Hematopoietic multipotent progenitor cell treated with erythropoietin and hydrocortisone succinate and interleukin-3 and kit ligand, for 17 days (in vitro differentiated cells): ENCODE measurements at places on chromosomes 12 and 14.

GRCh38 chr12:22981711-22982110 lies 356.7 kb downstream of the ETNK1 start:
- no peak for DNase-seq

DNA sequence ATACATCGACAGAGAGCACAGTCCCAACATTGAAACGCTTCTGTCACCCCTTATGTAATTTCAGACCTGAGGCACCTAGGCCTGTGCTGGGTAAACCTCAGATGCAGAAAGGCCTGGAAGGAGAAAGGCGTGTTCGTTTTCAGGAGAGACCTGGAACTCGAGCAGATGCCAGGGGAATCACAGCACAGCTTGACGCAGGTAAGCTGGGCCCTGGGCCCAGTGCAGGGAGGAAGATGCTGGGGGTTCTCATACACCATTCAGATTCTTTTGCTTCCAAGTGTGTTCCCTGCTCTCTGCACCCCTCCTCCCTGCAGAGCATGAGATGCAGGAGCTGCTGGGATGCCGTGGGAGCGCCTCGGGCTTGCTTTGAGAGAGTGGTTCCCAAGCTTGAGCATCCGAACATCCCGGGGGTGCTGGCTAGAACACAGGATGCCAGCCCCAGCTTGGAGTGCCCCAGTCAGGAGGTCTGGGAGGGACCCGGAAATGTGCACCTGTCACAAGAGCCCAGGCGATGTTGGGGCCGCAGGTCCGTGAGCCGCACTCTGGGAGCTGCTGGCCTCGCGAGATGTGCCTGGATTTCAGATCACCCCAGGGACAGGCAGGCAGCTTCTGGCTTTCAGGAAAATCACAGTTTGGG lies 35.9 kb downstream of the FZD10 start:
- no peak for DNase-seq

- DNase-seq, result no peak
Observed at GRCh38 chr14:74135426-74135825, 50.7 kb downstream of the LIN52 start.

GRCh38 chr12:26870491-26871419 lies 37.8 kb upstream of the ITPR2 start:
- DNase-seq, result no peak

DNA sequence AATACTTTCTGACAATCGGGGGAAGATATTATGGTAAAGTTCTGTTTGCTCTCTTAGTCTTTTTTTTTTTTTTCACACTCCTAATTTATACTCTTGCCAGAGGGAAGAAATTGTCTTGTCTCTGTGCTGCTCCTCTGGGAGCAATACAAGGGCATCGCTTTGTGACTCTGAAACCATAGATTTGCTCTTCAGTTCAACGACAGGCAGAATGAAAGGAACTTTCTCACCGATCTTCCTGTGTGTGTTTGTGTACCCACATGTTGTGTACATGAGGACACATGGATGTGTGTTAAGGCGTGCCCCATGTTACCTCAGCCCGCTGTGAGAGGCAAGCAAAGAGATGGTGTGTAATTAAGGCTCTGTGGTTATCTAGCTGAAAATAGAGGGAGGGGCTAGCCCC lies 457.6 kb downstream of the EGLN3 start:
- no peak for DNase-seq

DNA sequence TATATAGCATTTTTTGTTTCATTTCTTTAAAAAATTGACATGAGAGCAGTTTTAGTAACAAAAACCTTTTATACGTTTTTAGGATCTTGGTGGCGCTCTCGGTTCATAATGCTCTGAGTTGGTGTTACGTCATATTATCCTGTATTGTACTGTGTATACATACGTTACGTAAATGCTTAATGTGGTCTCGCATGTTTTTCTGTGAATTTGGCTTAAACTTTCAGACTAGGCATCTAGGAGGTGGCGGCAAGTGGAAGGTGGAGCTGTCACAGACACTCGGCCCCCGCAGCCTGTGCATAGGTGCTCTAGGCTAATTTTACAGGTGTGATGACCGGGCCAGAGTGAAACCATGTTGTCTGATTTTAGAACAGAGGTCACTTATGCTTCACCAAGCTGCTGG lies 60.0 kb downstream of the PPP2R5C start:
- no peak for DNase-seq

DNA sequence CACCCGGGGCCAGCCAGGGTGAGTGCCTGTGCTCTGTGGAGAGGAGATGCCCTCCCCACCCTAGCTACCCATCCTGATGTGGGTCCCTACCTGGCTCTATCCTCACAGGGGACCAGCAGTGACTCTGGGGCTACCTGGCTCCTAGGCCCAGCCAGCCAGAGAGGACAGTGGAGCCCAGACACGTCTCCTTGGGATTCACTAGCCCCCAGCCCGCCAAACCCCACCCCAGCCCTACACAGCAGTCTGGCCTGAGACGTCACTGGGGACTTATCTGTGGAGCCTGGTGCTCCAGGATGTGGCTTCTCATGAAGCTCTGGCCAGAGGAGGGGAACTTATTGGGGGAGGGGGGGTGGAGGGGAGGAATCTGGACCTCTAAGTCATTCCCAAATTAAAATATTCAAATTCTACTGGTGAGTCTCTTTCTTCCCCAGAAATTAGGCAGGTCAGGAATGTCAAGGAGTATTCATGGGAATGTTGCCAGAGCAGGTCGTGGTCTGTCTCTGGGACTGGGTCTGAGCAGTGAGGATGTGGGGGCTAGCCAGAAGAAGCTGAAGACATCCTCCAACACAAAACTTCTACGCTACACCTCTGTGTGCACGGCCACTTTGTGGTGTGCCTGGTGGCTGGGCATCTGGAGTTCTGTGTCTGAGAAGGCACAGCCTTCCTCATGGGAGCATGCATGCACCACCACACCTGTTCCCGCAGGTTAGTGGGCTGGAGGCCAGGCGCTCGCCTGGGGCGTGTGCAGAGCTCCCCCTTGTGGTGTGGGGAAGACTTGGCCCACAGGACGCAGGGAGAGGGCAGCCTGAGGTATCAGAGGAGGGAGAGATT lies 2.7 kb downstream of the CMTM5 start:
- peak; percentile 77 for DNase-seq

DNA sequence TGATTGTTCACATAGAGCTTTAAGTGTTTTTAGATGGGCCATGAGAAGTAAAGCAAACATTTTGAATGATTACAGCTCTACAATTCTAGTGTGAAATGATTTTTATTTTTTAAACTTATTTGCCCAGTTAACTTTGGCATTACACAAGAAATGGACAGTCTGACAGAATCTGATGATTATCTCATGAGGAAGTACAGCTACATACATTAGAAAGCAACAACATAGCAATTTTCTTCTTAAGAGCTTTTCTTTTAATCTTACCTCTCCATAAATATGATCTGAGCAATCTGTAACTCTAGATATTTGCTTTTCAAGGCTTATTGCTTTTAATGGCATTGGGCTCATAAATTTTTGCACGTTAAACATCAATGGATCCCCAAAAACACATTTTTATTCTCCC lies 26.5 kb upstream of the PPP1R12A start:
- DNase-seq, result no peak

GRCh38 chr14:100138082-100138787 lies 21.2 kb downstream of the DEGS2 start:
- DNase-seq, result no peak

DNA sequence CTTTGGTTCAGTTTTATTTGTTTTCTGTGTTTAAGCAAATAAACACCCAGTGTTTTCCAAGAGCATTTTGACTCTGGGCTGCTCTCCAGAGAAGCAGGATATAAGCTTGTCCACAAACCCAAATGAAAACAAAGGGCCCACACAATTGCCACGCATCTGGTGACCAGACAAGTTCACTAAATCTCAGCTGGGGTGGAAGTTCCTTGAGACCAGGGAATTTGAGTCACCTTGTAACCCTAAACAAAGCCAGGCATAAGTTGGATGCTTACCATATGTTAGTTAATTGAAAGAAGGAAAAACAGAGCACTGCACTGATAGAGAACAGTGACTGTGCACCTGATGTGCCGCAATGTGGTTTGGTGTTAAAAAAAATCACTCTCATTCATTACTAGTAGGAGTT lies 1.6 kb upstream of the TXNRD1 start:
- no peak for DNase-seq

DNA sequence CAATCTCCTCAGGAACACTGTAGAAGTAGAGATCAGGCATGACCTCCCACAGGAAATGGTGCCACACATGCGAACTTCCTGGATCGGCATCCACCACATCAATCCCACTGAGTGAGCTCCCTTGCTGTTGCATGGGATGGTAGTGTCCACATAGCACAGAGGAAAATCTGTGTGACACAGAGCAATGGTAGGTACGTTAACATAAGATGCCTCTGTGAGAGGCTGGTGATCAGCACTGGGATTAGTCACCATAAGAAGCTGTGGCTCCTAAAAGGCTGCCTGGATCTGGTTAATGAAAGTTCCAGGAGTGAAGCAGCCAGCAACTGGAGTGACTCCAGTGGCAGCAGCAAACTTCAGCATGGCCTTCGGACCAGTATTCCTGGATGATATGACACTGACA lies 21.8 kb downstream of the WDHD1 start:
- no peak for DNase-seq

DNA sequence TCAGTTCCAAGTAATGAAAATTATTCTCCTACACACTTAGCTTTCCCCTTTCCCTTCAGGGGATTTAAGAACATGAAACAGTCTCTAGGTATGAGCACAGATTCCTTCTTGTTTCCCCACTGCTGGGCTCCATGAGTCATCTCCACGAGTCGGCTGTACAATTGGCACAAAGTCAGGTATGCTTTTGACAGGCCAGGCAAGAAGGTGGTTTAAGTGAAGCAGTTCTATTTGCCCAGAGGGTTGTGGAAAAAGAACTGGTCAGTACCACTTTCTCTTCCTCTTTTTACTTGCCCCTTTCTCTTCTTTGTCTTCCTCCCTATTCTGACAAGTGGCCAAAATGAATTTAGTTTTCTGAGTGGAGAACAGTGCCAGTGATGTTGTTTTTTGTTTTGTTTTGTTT lies 16.3 kb downstream of the DYNC1H1 start:
- DNase-seq, result no peak

- no peak for DNase-seq
Observed at GRCh38 chr14:82180139-82180538, 646.5 kb upstream of the SEL1L start.

DNA sequence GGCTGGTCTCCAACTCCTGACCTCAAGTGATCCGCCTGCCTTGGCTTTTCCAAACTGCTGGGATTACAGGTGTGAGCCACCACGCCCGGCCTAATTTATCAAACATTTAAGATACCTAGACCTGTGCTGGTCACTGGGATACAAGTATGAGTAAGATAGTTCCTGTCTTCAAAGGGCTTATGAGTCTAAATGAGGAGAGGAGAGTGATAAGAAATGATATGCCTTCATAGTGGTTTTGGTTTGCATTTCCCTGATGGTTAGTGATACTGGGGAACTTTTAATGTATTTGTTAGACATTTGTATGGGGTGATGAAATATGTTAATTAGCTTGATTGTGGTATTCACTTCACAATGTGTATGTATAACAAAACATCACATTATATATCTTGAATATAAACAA lies 21.2 kb downstream of the TMED10 start:
- no peak for DNase-seq

GRCh38 chr14:95830386-95830785 lies 46.2 kb upstream of the TUNAR start:
- no peak for DNase-seq

- DNase-seq, result no peak
Observed at GRCh38 chr14:22483863-22484593, 105.0 kb downstream of the DAD1 start.

DNA sequence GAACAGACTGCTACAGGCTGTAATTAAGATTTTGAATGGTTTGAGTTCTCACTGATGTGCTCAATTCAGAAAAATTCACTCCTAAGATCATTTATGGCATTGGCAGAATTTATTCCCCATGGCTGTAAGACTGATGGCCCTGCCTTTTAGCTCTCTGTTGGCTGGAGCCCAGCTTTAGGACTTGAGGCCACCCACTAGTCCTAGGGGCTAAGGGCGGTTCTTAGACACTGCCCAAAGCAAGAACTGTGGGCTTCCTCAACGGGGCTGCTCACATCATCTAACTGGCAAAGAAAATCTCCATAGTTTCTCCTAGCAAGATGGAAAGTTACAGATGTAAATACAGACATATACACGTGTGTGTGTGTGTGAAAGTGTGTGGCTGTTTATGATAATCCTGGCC lies 3.4 kb upstream of the CCER1 start:
- no peak for DNase-seq

DNA sequence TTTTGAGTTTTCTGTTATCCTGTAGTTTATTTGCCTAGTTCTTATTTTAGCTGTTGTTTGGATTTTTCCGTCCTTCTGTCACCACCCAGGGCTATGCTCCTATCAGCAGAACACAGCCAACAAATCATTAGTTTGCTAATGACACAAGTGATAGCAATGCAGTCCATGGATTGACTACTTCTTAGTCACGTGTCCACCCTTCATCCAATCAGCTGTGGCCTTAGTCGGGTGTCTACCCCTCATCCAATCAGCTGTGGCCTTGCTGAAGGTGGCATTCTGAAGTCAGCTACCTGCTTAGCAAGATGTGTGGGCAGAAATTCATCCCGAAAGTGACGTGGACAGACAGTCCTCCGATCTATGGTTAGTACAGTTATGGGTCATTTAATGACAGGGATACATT lies 182.3 kb downstream of the GALC start:
- DNase-seq, result no peak

DNA sequence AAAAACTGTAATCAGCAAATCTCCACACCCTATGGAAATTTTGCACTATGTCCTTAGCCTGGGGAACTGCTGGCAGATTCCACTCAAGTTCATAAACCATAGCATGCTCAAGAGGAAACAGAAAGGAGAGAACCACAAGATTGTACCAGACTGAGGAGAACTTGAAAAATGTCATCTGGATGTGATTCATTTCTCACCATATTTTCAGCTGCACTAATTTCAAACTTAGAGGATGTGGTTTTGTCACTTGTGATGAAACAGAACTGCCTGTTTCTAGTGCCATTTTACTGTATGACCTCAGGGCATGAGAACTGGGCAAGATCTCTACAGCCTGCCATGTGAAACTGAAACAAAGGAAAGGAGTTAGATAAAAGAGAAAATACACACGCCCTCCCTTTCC lies 1493.1 kb upstream of the FLRT2 start:
- no peak for DNase-seq
